H9 (cell line): ENCODE measurements at places on chromosomes 12 and 14.

- DNase-seq, result no peak
Observed at GRCh38 chr14:106003351-106003750, 477.0 kb downstream of the TMEM121 start.

GRCh38 chr12:106581543-106582248, 1.1 kb upstream of the RFX4 start:
- peak; percentile 85 for DNase-seq

DNA sequence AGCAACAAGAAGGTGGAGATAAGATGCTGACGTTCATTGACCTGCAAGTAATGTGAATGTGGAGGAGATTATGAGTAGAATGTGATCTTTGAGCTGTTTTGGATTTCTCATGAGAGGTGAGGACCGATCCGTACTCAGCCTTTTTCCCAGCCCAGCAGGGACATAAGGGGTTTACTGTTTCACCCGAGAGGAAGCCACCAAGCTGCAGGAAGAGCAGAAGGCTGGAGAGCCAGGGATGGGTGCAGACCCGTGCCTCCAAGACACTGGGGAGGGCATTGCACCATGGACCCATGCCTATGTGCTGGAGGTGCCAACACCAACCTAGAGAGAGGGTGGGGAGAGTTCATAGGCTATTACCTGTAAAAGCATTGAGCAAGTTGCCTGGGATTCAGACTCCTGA, 206.0 kb upstream of the DIO3 start:
- DNase-seq, result peak; percentile 8

DNA sequence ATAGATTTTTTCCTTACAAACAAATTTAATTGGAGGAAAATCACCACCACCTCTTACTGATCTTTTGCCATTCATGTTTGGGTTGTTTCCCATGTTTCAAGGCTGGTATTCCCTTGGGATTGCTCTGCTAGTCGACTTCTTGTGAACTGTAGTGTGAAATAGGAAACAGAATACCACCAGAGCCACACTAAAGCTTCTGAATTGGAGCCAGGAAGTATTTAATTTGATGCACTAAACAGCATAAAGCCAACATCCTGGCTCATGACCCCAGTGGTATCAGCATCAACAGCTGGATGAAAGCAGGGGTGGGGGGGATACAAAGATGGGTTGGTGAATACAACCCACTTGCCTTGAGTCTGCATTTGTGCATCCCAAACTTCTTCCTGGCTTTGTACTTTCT, 127.5 kb downstream of the TBC1D30 start:
- no peak for DNase-seq

DNA sequence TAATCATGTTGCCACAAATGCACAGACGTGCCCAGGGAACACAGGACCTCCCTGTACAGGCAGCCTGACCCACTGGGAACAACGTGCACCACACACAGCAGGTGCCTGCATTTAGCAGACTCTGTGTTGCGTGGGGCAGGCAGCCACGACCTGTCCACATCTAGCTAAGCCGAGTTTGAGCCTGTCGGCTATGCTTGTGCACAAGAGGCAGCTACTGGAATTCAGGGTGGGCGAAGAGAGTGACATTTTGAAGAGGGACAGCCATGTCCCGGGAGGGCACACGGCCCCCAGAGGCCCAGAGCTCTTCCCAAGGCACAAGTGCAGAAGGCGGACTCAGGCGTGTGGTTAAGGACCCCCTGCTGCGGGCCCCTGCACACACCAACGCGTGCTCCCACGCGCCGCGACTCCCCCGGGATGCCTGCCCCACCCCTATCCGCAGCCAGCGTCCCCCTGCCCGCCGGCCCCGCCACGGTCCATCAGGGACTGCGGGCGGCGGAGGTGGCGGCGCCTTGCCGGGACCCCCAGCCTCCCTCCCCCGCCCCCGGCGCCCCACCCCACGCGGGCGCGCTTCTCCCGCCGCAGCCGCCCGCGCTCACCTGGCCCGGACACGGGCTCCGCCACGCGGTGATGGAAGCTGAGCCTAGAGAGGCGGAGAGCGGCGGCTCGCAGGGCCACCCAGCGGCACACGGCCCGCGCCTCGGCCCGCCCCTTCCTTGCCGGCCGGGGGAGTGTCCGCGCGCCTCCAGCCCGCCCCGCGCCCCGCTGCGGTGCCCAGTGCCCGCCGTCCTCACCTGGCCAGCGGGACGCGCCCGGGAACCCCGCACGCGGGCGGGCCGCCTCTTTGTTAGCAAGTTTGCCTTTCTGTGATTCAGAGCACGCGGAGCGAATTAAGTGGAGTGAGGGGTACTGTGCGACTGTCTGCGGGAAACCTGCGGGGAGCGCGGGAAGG, 125.3 kb upstream of the PRMT8 start:
- DNase-seq, result peak; percentile 63
